ENCODE measurements at places on chromosomes 2 and 18.

GRCh38 chr2:147663962-147664361 lies 180.9 kb upstream of the ACVR2A start:
- DNase-seq = no peak

DNA sequence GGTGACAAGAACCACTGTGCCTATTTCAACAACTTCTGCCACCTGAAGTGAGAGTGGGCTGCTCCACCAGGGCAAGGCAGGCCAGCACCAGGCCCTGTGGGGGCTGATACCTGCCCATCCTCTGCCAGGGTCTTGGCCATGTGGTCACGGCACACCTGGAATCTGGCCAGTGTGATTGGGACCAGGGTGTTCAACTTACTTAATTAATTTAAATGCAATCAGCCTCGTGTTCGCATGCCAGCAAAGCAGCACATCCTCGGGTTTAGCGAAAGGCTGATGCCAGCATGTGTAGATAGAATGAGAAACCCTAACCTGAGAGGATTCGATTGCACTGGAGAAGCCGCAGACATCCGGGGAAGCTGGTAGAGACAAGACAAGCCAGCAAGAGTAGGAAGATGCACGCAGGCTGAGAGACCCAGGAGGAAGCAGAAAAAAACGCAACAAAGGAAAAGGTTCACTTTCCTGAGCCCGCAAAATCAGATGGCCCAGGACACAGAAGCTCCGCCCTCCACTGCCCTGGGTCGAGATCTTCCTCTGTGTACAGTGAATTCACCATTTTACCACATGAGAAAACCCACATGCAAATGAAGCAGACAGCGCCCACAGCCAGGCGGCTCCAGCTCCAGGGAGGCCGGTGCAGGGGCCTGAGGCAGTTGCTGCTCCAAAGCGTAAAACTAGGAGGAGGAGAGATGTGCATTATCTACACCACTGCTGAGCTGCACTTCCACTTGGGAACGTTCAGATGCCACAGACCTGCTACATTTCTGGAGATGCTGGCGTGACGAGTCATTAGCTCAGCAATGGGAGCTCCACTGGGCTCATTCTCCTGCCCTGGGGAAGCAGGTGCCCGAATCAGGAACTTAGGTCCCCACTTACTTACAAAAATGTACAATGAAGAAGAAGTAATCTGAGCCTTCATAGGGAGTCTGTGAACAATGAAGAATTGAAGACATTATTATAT lies 92.1 kb downstream of the TMEM18 start:
- no peak for DNase-seq

DNA sequence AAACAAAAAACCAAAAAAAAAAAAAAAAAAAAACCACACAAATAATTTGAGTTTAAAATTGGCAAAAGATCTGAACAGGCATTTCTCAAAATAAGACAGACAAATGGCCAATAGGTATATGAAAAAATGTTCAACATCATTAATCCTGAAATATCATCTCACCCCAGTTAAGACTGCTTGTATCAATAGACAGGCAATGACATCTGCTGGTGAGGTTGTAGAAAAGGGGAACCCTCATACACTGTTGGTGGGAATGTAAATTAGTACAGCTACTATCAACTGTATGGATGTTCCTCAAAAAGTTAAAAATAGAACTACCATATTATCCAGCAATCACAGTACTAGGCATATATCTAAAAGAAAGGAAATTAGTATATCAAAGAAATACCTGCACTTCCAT lies 523.1 kb downstream of the XIRP2 start:
- no peak for DNase-seq

DNA sequence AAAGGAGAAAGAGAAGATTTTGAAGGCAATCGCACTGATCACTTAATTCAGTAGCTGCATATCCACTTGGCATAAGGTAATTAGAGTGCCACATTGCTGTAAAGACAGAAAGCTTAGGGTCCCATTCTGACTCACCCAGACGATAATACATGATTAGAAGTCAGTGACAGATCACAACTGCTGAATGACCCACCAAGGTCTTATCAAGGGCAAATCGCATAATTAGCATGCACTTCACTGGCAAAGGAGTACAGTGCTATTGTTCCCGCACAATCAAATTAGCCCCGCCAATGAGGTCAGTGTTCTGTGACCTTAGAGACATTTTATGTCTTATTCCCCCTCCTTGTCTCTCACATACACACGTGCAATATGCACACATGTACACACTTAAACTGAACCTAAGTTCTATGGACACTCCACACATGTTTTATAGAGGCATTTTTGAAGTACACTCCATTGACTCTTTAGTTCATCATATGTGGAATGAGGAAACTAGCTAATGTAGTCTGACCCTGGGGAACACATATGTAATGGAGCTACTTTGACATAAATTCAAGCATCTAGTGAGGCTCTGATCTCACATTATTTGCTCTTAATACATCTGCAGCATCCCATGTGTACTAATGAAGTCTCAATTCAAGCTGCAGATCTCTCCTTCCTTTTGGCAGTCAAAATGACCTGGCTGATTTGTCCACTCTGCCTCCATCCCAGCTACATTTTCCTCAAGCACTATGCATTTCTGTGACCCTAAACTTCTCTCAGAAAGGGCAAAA lies 673.8 kb upstream of the FANCL start:
- no peak for DNase-seq

DNA sequence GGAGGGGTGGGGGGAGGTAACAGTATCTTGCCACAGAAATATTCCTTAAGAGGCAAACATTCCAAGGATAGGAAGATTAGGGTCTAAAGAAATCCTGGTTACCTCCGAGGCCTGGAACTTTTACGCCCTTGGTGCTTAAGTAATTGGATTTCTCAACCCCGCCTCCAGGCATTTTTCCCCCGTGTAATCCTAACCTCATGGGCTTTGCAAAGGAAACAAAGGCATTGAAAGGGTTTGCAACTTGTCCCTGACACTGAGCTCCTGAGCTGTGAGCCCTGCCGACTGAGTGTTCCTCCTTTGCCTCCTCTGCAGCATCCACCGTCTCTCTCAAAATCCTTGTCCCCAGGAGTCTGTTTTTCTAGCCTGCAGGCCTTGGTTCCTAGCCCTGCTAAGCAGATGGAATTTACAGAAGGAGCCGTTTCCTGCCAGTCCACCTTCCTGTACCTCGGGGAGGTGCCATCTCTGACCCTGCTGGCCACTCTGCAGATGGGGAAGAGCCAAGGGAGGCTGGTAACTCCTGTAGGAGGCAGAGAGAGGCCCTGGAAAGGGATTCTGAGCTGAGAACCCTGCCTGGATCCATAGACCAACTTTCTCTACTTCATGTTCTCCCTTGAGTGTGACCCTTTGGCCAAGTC lies 24.2 kb downstream of the TET3 start:
- DNase-seq = no peak

GRCh38 chr18:8051453-8051852 lies 484.3 kb downstream of the PTPRM start:
- DNase-seq = no peak

GRCh38 chr2:148814143-148814859 lies 60.7 kb upstream of the KIF5C start:
- no peak for DNase-seq

GRCh38 chr2:150646746-150647145 lies 159.3 kb upstream of the RND3 start:
- DNase-seq = no peak

DNA sequence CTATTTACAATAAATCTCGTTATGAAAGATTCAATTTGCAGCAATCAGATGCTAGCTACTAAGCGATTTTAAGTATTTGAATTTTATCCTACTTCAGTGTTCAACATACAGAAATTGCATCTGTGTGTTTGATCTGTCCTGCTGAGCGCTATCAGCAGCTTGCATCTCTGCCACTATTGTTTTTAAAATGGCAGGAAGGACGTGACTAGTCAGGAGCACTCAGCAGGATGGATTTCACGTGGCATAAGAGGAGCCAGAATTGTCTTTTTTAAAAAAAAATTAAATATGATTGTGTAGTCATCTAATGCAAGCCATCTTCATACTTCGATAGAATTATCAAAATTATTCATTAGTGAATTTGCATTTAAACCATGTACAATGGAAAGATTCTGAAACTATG lies 2.8 kb upstream of the KLHL14 start:
- no peak for DNase-seq

DNA sequence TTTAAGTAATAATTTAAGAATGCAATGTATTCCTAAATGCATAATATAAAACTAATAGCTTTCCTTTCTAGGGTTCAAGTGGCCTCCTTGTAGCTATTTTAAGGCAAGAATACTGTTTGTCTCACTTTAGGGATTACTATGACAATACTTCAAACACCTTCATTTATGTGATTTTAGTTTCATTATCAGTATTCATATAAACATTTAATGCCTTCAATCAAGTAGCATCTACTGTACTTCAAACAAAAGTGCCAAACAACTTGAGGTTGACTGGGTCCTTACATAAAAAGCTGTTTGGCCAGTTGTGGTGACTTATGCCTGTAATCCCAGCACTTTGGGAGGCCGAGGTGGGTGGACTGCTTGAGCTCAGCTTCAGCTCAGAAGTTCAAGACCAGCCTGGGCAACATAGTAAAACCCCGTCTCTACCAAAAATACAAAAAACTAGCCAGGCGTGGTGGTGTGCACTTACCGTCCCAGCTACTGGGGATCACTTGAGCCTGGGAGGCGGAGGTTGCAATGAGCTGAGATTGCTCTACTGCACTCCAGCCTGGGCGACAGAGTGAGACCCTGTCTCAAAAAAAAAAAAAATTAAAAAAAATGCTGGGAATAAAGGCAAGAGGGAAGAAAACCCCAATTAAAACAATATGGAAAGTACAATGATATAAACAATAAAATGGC lies 9.3 kb downstream of the MEX3C start:
- no peak for DNase-seq

GRCh38 chr2:151260573-151261230 lies 961 bp downstream of the RBM43 start:
- DNase-seq = no peak

DNA sequence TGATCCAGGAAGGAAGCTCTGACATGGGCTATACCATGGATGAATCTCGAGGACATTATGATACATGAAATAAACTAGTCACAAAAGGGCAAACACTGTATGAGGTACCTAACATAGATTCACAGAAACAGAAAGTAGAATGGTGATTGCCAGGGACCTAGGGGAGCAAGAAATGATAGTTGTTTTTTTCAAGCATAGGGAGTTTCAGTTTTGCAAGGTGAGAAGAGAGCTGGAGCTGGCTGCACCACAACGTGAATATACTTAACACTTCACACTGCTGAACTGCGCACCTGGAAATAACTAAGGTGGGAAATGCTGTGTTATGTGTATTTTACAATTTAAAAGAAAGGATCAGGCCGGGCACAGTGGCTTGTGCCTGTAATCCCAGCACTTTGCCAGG lies 13.2 kb upstream of the AGAP1 start:
- DNase-seq = no peak

DNA sequence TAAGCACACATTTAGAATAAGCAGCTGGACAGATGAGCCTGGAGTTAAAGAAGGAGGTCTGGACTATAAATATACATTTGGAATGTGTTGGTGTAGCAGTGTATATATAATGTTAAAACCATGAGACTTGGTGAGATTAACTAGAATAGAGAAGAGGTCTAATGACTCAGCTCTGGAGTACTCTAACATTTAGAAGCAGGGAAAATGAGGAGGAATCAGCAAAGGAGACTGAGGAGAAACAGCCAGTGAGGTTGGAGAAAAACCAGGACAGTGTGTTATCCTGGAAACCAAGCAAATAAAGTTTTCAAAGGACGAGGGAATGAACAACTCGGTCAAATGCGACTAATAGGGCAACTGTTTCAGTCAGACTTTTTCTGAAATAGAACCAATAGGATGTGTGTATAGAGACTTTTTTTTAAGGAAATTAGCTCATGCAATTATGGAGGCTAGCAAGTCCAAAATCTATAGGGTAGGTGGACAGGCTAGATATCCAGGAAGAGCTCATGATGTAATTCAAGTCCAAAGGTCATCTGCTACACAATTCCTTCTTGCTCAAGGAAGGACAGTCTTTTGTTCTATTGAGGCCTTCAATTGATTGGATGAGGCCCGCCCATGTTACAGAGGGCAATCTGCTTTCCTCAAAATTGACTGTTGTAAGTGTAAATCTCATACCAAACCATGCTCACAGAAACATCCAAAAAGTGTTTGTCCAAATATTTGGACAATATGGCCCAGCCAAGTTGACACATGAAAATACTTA lies 10.8 kb upstream of the SESTD1 start:
- DNase-seq = no peak

DNA sequence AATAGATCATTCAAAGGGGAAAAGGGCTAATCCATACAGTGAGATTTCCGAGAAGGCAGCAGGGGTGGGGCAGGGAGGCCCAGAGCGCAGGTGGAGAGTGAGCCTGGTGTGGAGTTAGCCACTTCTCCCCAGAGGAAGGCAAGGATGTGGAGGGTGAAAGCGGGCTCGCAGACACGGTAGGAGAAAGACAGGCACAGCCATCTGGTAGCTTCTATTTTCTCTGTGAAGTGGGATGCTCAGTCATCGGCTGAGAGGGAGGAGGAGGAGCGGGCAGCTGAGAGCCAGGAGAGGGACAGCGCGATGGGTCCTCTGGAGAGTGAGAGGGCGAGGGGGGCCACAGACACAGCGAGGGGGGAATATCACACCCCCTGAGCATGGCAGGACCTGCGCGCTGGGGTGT lies 153.3 kb upstream of the NDUFV2 start:
- no peak for DNase-seq

DNA sequence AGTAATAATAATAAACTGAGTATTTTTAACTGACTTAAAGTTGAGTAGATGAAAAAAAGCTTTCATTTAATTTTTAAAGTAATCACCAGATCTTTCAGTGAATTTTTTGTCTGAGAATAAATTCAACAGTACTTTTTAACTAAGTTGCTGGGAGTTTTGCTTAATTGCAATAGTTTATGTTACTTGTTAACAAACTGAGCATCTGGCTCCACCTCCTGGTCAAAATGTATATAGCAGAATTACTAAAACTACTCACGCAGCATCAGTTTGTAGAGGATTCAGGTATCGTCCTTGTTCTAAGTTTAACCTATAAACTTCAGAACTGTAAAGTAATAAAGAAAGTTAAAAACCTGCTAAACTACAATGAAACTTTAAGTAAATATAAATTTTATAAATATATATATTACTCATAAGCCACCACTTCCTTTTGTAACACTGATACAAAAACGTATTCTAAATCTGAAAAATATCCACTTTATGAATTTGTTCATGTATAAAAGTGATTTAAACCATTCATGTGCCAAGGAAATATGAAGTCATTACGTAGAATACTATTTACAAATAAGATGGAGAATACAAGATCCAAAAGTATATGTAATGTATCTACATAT lies 21.3 kb downstream of the NOL10 start:
- no peak for DNase-seq

GRCh38 chr18:63135101-63135500 lies 184.5 kb downstream of the BCL2 start:
- no peak for DNase-seq
